ENCODE measurements at places on chromosomes 3 and 15. TPM values are rescaled to one million over a fixed set of nuclear protein-coding genes. Genes with fewer than 3 reads are reported as not detected.
A peak's percentile ranks its signal among the peaks of the same experiment; 100 is the strongest.

Gene SENP8
- polyA plus RNA-seq = 1.7 TPM

Gene CIP2A
- polyA plus RNA-seq = 3.0 TPM

Gene CNTN6
- 0.04 TPM for polyA plus RNA-seq

Gene CLRN1
- not detected for polyA plus RNA-seq

Gene STRIT1
- polyA plus RNA-seq = not detected

Gene CXCR6
- polyA plus RNA-seq = 3.5 TPM

Gene IQCF5
- not detected for polyA plus RNA-seq

Gene ABHD17C
- 5.6 TPM for polyA plus RNA-seq

Gene SH3GL3
- polyA plus RNA-seq = 4.9 TPM

Gene SYNPR
- polyA plus RNA-seq = not detected

Gene MBNL1
- polyA plus RNA-seq = 39.7 TPM

Gene SCAANT1
- not detected for polyA plus RNA-seq

GRCh38 chr3:100009276-100010086 lies 104.8 kb downstream of the FILIP1L start:
- no peak for DNase-seq

GRCh38 chr3:23079976-23080375 lies 123.2 kb upstream of the UBE2E2 start:
- DNase-seq = no peak

DNA sequence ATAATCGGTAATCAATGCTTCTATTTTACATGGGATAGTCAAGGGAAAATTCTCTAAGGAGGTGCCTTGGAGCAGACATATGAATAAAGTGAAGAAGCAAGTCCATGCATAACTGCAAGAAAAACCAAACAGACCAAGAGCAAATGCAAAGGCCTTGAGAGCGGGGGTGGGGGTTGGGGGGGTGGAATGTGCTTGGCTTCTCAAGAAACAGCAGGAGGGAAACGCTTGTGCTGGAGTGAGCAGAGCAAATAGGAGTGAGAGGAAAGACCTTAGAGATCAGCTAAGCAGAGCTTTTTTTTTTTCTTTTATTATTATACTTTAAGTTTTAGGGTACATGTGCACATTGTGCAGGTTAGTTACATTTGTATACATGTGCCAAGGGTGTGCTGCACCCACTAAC lies 260.8 kb downstream of the ARPP21 start:
- no peak for DNase-seq

DNA sequence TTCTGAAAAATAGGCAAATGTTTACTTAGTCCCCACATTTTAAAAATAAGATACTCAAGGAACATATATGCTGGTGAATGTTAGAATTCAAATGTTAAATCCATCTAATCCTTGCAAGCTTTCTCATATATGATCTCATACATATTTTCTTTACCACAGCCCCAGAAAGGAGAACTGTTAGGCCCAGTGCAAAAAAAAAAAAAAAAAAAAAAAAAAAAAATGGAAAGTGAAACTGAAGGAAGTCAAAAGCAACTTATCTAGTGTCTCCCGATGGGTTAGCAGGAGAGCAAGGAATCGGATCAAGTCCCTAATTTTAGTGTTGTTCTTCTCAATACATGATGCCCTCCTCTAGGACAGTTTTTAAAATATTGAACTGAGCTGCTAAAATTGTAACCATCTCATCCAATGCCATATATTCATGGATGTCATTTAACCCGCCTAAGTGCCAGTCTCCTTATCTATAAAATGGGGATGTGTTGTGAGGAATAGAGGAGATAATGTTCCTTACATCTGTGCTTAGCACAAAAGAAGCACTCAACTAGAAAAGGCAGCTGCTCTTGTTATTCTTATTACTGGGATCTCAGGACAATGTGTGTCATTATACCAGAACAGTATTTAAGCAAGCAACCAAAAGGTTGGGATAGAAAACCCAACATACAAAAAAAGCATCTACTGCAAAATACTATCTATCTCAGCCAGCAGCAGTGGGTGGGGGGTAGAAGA lies 279.7 kb downstream of the MAGI1 start:
- DNase-seq = no peak

DNA sequence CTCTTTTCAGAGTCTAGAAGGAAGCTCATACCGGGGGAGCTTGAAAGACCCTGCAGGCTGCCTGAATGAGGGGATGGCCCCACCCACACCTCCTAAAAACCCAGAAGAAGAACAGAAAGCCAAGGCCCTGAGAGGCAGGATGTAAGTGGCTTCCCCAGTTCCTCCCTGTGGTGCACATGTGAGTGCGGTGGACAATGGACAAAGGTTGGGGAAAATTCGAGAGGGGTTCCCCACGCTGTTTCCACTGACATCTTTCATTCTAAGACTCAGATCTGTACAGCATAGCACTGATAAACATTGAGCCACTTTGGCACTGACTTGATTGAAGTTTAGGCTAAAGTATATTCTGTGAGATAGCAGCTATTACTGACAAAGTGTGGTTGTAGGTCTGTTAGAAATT lies 79.5 kb upstream of the UMPS start:
- no peak for DNase-seq

GRCh38 chr15:68028137-68028887 lies 25.8 kb upstream of the PIAS1 start:
- DNase-seq = no peak

- no peak for DNase-seq
Measured at GRCh38 chr3:31219131-31219843, 313.4 kb upstream of the STT3B start.

DNA sequence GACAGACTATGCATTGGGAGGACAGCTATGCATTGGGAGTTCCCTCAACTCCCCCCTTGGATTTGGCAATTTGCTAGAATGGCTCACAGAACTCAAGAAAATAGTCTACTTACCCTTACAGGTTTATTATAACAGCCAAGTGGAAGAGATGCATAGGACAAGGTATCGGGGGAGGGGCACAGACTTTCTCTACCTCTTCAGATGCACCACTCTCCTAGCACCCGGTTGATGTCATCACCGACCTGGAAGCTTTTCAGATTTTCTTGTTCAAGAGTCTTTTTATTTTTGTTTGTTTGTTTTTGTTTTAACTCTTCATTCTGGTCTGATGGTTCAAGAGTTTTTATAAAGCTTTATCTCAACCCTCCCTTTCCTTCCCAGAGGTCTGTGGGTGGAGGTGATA lies 20.7 kb upstream of the ADAMTS9 start:
- no peak for DNase-seq

DNA sequence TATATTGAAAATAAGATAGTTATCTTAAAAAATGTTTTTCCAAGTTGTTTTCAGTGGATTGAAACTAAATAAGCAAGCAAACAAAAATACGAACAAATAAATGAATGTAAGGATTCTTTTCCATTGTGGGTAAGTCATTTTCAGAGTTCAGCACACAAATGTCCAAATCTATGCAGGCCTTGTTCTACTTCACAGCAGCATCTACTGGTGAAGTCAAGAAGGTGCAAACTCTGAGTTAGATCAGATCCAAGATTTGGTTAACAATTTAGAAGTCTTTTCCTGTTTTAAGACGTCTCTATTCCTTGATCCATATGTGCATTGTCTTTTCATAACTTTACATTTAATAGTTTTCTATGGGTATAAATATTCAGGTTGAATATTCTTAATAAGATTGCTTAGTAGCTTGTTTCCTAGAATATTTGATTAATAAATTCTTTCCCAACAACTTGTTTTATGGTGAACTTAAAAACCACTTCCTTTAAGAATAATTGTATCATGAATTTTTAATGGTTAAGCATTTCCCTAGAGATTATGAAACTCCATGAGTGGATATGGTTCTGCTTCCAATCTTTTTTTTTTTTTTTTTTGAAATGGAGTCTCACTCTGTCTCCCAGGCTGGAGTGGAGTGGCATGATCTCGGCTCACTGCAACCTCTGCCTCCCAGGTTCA lies 10.5 kb downstream of the PTX3 start:
- no peak for DNase-seq

DNA sequence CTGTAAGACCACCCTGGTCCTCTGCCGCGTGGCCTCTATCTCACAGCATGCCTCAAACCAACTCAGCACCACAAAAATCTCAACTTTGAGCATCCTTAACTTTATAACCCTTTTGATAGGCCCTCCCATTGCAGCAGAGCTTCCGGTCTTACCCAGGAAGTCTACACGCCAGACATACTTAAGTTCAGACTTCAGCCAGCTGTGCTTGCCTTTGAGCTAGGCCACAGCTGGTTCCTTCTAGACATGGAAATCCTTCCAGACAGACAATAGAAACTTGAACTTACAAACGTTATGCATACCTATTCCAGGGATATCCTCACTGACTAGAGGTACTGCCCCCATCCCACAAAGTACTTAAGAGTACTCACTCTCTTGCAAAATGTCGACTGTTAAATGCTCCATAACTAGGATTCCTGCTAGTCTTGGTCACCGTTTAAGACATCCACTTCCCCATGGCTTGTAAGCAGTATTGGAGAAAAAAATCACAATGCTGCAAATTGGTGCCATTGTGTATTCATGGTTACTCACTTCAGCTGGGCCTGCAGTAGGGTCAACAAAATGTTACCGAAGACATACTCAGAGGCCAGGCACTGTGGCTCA lies 183.5 kb downstream of the TBL1XR1 start:
- DNase-seq = no peak

GRCh38 chr3:56753206-56753820 lies 48.4 kb downstream of the ARHGEF3 start:
- no peak for DNase-seq

DNA sequence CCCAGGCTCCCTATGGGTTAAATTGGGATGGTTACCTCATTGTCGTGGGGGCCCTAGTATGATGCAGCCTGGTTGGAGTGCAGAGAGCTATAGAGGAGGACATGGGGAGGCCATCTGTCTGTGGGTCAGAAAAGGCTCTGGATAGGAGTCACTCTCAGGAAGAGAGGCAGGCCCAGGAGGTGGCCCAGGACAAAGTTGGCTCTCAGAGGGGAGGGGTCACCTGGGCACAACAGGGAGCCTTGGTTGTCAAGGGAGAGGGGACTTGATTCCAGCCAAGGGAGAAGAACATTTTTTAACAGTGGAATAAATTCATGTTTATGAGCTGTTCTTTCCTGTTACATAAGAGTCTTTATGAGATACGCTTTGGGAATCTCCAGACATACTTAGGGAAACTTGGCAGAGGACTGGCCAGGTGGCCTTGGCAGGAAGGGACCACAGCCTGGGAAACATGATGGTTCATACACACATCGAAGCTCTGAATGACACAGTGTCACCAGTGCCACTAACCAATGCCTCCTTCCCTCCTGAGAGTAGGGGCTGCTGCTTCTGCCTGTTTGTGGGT lies 27.5 kb upstream of the LCTL start:
- no peak for DNase-seq

GRCh38 chr3:43074901-43075689 lies 30.8 kb downstream of the POMGNT2 start:
- DNase-seq = no peak

- DNase-seq = no peak
Measured at GRCh38 chr3:148584438-148584837, 113.3 kb upstream of the AGTR1 start.

- no peak for DNase-seq
Measured at GRCh38 chr3:50125541-50126286, 29.4 kb upstream of the SEMA3F start.

DNA sequence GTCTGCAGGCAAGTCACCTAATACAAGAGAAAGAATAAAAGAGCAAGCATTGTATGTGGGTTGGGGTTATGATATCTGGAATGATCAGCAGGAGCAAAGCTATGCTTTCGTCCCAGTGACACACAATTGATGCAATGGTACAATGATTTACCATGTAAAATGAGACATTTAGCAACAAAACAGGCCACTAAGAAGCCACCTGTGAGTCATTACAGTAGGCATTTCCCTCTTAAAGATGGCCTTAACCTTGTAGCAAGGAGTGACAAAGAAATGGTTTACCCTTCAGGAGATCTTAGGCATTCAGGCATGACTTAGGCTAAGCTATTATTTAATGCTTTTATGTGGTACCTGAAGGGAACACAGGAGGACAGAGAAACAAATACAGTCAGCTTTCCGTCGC lies 373.3 kb upstream of the RBMS3 start:
- no peak for DNase-seq

DNA sequence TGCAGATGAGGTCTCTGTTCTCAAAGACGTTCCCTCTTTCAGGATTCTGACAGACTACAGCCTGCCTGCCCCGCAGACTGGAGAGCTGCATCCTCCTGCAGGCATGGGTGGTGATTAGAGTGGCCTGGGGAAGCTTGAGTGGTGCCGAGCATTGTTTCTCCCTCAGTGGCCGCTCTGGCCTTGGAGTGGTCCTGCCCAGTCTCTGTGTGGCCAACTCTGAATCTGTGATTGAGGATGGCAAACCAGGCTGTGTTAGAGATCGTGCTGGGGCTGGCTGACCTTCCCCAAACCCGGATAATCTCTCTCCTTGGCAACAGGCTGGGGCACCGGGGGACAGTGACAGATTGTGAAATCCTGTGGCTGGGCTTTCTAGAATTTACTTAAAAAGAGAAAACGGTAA lies 11.0 kb upstream of the ADCY5 start:
- DNase-seq = no peak

- peak; percentile 84 for DNase-seq
Measured at GRCh38 chr15:85771781-85772445, 22.8 kb downstream of the KLHL25 start.
